ENCODE measurements at places on chromosomes 2 and 18.

GRCh38 chr2:49600524-49600923 lies 446.2 kb upstream of the FSHR start:
- DNase-seq: no peak

GRCh38 chr2:109438146-109438545 lies 175.6 kb downstream of the SEPTIN10 start:
- no peak for DNase-seq

DNA sequence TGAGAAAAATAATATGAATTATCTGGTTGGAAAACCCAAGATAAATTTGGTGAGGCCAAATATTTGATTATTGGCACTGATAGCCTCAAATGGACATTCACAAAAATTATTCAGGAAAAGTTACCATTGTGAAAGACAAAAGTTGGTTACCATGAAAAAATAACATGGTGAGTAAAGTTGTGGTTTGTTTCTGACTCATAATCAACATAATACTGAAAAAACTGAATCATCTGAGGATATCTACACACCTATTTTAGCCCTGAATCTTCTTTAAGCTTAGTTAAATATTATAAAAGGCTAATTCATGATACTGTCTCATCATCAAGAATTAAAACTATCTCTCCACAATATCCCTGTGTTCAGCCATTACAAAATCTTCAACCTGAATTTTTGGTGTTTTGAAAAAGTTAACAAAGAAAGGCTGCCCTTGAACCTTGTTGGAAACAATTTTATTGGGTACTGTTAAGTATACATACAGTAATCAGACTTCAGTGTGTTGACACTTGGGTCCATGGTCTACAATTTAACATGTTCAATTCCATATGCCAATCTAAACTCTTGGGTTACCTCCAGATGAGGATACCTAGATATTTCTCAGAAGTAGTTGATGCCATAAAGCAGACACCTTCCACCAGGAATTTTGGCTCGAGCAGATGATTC lies 607.5 kb upstream of the SLC39A10 start:
- no peak for DNase-seq

DNA sequence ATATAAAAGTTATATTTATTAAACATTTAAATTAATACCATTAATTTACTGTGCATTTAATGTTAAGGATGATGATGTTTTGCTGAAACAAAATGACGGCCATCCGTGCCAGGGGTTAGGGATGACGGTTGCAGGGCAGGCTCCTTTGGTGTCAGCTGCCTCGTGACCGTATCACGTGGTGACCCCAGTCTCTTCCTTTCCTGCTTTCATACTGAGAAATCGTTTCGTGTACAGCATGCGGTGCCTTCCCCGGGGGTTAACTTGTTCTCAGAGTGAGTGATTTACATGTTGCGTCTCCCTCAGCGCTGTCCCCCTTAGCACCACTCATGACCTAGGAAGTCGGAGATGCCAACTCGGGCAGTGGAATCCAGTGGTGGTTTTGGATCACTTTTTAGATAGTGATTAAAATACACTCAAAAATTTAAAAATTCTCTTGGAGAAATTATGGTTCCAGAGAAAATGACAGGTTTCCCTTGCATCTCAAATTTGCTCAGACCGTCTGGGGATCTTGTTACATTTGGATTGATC lies 290.8 kb downstream of the GBX2 start:
- DNase-seq: no peak

All from CD4-positive, alpha-beta T cell treated with Interleukin-15 for 4 hours (primary cell).